Left lung (tissue), 14 donors: ENCODE measurements at places on chromosomes 13 and 19. TPM values are rescaled to one million over a fixed set of nuclear protein-coding genes. Genes with fewer than 3 reads are reported as not detected.
A peak's percentile ranks its signal among the peaks of the same experiment; 100 is the strongest.

DNA sequence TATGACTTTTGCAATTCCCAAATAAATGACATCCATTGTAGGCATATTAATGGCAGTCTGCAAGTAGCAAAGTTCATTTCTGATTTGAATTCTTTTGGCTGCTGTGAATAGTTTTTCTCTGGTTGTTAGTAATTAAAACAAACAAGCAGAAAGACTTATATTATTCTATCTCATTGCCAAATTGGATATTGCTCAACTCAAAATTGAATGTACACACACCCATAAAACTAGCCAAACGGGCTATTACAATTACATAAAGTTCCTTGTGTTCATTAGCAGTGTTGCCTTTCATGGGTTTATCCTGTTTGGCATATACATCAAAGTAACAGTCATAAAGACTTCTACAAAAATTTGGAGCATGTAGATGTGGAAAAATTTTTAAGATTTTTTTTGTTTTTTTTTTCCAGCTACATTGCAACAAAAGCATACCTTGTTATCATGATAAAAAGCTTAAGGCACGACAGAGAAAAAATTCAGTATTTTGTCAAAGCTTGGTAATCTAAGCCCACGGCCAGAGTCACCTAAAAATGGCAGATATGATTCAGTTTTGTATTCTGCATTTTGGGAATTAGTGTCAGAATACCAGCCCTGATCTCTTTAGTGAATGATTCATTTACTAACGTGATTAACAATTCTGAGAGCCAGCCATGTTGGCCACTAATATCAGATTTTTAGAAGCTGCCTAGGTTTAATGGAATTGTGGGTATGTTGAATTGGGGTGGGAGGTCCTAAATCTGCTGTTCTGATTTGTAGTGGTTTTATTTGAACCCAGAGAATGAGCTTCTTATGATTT is 108.4 kb downstream of the KLF5 start:
- DNase-seq: no peak

DNA sequence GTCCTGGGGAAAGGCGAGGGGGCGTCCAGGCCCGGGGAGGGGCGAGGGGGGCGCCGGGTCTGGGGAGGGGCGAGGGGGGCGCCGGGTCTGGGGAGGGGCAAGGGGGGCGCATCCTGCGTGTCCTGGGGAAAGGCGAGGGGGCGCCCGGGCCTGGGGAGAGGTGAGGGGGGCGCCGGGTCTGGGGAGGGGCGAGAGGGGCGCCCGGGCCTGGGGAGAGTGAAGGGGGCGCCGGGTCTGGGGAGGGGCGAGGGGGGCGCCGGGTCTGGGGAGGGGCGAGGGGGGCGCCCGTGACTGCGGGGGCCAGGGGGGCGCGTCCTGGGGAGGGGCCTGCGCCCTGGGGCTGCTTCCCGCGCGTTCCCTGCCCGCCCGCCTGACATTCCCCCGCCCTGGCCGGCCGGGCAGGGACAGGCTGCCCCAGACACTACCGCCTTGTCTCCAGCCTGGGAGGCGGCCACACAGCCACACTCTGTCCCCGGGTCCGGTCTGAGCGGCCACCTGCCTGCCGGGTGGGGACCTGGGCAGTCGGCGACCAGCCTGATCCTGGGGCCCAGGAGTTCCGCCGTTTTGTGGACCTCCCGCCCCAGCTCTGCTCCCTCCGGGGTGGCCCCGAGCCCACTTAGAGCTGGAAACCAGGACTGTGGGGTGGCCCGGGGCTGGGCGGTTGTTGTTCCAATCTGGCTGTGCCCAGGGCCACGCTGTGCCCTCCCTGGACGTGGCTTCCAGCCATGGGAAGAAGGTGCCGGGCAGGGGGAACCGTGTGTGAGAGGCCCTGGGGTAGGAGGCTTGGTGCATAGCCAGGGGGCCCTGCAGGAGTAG is 11.8 kb downstream of the PALM start:
- DNase-seq: no peak

DNA sequence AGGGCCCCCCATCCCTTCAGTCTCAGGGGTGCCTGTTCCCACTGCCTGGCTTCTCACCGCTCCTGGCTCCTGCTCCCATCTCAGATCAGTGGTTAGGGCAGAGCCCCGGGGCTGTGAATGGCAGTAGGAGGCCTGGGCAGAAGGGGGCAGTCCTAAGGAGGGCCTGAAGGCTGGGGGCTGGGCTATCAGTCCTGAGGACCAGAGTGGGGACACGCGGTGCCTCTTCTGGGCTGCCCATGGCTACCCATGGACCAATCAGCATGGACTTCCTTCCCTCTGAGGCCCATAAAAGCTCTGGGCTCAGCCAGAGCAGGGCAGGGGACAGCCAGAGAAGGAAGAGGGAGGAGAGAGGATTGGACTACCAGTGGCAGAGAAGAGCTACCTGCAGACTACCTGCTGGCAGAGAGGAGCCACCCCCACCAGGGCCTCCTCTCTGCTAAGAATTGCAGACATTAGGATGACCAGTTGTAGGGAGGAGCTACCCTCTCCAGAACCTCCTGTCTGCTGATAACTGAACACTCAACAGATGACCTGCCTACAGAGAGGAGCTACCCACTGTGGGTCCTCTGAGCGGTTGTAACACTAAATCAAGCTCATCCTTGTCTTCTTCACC is 12.1 kb upstream of the UBE2S start:
- no peak for DNase-seq

Gene PTH2
- not detected for total RNA-seq

GRCh38 chr19:28746478-28746877 is 466.5 kb downstream of the UQCRFS1 start:
- no peak for DNase-seq

Gene SPACA4
- total RNA-seq: not detected

DNA sequence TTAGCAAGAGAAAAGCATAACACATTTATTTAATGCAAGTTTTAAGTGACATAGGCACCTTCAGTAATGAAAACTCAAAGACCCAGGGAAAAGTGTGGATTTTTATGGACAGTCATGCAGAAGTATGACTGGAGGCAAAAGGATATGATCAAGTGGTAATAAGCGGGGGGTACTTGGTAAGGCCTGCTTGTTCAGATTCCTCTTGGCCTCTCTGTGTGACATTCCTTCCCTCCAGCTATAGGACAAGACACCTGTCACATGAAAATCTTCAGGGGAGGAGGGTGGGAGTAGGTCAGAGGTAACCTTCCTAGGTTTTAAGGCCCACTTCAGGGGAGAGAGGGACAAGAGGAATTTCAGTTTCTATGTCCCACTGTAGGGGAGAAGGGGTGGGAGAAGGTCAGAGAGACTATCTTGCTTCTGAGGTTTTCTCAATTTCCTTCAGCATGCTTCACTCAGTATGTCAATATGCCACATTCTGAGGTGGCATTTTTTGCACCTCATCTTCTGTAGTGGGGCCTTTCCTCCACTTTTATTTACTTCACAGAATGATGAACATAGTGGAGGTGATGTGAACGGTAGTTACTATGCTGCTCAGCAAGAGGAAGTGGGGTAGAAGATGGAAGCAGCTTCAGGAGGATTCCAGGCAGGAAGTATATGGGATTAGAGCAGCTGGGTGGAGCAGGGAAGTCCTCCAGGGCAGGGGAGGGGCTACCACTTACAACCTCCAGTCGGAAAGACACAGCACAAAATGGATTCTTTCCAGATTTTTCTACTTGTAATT is 73.2 kb upstream of the RFC3 start:
- DNase-seq: no peak

DNA sequence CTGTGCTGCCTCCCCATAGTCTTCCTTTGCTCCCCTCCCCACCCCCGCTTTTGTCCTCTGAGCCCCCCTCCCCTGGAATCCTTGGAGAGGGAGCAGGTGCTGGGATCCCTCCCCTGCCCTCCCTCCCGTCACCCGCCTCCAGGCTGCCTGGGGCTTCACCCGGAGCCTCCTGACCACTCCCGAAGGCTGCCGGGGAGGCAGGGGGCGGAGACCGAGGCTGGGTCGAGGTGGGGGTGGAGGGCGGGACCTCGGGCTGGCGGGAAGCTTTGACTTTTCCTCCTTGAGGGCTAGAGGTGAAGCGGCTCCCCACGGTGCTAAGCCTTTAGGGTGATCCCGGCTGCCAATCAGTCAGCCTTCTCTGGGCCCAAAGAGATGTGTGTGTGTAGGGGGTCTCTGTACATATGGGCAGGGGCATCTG is 1.5 kb downstream of the KMT5C start:
- DNase-seq: peak; percentile 90

DNA sequence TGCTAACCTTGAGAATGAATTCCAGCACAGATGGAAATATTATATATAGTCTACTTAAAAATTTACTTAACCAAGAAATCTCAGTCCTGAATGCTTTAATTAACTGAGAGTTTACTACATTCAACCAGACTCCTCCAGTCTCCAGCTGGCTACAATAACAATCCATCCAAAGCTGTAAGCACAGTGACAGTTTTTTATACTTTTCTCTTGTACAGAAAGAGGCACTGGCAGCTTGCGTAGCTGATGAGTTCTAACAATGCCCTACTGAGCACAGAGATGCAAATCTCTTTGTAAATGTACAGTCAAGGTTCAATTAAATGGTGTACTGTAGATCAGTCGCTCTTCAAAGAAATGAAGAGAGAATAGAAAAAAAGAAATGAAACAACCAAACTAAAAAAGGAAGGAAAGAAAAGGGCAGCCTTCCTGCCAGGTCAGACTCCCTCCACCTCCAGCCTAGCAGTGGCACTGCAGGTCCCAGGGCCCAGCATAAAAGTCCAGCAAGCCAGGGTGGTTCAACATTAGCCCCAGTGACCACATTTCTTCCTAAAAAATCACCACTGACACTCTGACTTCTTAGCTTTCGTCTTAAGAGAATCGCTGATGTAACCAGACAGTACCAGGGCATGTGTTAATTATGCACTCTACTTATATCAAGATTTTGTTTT is 88.4 kb downstream of the SACS start:
- no peak for DNase-seq

Gene FFAR1
- total RNA-seq: not detected

DNA sequence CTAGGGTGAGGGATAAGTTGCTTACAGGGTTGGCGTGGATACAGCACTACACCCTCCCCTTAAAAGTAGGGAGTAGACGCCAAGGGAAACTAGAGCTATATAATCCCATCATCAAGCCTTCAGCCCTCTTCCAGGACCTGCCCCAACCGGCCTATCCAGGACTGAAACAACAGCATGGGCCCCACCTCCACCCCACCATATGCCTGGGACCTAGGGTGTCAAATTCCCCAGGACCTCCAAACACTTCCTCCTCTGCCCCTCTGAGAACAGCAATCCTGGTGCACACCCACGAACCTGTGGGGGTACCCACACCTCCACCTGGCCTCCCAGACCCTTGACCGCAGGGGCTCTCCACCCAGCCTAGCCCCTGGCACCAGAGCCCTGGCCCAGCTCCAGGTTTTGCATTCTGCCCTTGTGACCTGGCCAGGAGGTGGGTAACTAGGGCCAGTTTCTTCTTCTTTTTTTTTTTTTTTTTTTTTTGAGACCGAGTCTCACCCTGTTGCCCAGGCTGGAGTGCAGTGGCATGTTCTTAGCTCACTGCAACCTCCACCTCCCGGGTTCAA is 1.4 kb upstream of the CYP2F1 start:
- DNase-seq: no peak

Gene HRC
- 0.26 TPM for total RNA-seq

GRCh38 chr19:1355568-1356507 is 27.9 kb upstream of the NDUFS7 start:
- no peak for DNase-seq

Gene NKG7
- 15.2 TPM for total RNA-seq

DNA sequence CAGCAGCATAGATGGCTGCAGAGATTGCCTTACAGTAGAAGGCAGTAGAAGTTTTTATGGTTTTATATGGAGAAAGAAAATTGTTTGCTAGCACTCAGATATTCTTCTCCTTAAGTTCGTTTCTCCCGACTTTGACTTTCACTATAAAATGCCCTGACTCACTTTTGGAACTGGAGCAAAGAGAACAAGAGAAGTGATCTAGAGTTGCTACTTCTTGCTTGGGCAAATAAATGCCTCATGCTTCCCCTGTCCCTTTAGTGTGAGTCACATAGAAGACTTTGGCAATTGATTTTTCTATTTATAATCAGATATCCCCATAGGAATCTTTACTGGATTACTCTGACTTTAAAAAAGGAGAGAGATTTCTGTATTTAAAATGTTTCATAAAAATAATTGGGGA is 46.9 kb downstream of the ITGBL1 start:
- no peak for DNase-seq

Gene PSG4
- total RNA-seq: not detected

DNA sequence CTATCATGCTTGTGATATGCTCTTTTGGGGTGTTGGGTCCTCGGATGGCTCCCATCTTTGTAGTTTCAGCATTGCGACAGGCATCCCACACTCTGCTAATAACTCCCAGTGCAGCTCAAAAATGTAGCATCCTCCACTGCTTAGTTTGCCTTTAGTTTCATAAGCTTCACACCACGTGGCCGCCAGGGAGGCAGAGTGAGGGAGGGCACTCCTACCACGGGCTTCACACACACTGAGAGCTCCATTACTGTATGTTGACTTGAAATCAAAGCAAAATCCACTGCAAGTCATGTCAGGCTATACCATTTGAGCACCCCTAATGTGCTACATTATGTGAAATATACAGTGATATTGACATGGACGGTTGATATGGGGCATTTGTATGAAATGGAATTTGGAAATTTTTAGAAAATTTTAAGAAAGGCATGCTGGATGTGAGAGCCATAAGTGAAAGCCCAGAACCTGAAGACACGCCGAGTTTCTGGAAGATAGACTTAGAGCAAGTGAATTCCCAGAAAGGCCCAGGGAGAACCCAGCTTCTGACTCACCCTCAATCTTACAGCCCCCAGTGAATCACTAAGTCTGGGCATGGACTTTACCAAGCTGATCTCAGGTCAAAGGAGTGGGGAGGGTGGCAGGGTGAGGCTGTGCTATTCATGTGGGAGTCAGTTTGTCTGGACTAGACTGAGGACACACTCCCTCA is 94.1 kb downstream of the HSPH1 start:
- DNase-seq: no peak

DNA sequence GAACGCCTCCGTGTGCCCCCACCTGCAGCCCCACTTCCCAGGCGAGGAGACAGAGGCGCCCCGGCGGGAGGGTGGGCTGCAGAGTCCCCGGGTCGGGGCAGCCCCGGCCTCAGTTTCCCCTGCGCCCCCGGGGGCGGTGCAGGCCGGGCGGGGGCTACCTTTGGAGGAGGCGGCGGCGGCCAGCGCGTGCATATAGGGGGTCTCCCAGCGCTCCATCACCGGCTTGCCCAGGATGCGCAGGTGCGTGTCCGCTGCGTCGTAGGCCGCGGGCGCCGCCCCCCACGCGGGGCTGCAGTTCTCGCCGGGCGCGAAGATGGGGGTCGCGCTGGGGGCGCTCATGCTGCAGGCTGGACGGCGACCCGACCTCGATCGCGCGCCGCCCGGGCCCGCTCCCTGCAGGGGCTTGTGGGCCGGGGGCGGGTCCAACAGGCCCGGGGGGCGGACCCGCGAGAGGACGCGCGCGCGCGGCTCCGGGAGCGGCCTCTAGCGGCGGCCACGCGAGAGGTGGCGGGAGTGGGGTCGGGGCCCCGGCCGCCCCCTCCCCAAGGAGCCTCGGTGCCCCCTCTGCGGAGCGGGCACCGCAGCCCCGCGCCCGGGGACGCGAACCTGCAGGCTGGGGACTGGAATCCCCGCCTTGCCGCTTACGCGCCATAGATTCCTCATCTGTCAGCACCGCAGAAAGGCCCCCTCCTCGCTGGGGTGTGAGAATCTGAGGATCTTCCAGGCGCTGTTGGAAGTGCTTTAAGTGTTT is at the start of gene GAMT:
Gene GAMT (minus strand): TSS at position 405 of the 751 bp plus-strand sequence. CDS start 66 bp downstream, at position 339.
- DNase-seq: peak; percentile 51

- DNase-seq: peak; percentile 34
Observed at GRCh38 chr19:42420055-42420544, 7.1 kb downstream of the LIPE start.

Gene SIGLEC9
- 8.0 TPM for total RNA-seq
